ENCODE measurements at places on chromosomes 12 and 14. TPM values are rescaled to one million over a fixed set of nuclear protein-coding genes. Genes with fewer than 3 reads are reported as not detected.

DNA sequence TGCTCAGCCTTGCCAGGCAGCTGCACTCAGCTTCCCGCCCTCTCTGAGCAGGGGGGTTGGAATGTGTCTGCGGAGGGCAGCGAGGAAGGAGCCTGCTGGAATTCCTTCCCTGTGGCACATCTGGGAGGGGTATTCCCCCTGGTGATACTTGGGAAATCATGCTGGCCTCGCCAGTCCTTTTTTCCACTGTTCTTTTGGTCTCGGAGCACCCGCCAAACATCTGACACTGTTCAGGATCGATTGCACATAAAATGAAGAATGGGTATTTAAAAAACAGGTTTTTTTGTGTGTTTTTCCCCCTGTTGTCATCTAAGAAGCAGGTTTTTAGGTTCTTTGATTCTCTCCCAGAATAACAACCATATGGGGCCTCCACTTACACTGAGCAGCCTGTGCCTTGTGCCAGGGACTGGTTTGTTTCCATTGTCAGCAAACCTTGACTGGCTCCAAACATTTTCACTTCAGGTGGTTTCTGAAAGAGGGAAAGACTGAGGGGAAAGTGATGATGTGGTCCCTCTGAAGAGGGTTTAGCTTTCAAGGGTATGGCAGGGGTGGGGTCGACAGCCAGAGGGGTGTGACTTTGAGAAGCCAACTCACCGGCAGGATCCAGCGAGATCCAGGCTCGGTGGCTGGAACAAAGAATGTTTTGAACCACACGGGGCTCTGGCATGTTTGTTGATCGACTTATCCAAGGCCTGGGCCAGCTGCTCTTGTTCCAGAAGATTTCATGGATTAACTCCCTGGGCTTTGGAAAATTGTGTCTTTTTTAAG is 215.1 kb downstream of the CACNA1C start:
- peak; percentile 83 for DNase-seq

DNA sequence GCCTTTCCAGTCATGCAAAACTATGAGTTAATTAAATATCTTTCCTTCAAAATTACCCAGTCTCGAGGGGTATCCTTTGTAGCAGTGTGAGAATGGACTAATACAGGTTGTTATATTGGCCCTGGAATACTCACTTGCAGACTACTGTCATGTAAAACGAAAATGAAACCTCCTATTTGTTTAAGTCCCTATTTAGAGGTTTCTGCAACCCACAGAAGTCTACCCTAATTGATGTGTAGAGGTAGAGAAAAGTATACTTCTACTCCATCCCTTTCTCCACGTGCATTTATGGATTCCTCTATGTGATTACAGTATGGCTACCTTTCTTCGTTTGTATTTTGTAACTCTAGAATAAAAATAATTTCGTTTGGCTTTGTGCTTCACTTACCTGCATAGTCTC is 371.1 kb downstream of the FSCB start:
- DNase-seq: no peak

GRCh38 chr12:106227641-106228319 is 20.0 kb downstream of the CKAP4 start:
- DNase-seq: no peak

DNA sequence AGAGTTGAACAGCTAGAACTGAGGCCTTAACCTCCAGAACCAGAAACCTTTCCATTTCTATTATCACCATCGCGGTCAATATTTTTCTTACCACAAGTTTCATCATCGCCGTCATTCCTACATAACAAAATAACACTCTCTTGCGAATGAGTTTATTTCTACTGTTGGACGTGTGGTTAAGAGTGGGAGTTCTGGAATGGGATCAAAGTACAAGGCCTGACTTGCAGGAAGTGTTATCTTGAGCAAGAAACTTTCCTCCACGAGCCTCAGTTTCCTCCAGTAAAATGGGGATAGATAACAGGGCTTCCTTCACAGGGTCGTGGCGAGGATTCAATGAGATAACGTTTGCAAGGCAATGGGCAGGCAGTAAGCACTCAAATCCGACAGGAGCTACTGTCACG is 652 bp downstream of the SART3 start:
- DNase-seq: no peak

- peak; percentile 71 for DNase-seq
Measured at GRCh38 chr14:77094672-77095284, 3.3 kb upstream of the CIPC start.

GRCh38 chr12:94123127-94123526 is 25.2 kb upstream of the PLXNC1 start:
- DNase-seq: no peak

DNA sequence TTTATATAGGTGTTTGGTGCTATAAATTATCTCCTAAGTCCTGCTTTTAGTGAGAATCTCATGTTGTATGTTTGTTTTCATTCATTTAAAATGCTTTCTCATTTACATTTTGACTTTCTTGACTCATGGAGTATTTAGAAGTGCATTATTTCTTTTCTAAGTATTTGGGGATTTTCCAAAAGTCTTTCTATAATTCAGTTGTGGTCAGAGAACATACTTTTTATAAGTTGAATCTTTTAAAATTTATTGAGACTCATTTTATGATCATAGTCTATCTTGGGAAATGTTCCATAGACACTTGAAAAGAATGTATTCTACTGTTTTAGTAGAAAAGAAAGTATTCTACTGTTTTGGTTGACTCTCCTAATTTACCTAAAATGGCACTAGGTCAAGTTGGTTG is 168.2 kb downstream of the AKAP6 start:
- DNase-seq: no peak

IL22 gene
- not detected for total RNA-seq

DNA sequence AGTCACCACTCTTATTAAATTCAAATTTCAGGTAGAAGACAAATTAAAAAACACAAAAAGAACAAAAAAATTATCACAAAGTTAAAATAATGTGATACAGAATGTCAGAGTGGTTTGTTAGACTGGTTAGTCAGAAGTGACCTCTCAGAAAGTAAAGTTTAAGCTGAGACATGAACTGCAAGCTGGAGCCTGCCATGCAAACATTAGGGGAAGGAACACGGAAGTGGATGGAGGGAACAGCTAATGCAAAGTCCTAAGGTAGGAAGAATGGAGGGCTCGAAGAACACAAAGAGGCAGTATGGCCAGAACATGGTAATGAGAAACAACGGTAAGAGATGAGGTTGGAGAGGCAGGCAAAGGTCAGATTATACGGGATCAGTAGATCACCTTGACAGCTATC is 41.7 kb downstream of the WDHD1 start:
- no peak for DNase-seq
